ENCODE measurements at places on chromosomes 13 and 19.

- no peak for DNase-seq
Observed at GRCh38 chr19:54062643-54063042, 1.1 kb downstream of the VSTM1 start.

- no peak for DNase-seq
Observed at GRCh38 chr19:33660410-33661124, 38.8 kb downstream of the CHST8 start.

DNA sequence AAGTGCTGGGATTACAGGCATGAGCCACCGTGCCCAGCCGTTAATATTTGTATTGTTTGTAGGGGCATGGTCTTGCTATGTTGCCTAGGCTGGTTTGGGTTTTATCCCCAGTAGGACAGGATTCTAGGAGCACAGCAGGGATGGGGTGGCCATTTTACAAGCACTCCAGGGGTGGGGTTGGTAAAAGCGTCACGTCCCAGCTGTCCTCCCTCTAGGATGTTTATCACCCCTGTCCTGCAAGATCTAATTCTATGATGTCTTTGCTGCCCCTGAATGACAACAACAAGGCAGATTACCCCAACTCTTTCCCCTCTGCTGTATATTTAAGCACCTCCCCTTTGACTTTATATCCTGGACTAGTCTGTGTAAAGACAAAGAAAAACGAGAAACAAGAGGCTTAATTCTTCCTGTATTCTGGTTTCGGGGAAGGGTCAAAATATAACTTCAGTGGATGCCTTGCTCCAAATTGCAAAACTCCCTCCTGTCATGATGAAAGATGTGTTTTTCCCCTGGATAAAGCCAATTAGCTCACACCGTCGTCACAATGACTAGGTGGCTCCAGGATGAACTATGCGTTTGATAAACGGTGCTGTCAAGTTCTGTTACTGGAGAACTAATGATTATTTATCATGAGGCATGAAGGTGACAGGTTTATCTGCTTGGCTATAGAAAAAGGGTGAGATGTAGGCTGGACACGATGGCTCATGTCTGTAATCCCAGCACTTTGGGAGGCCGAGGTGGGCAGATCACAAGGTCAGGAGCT lies 27.8 kb upstream of the OR1M1 start:
- no peak for DNase-seq

GRCh38 chr13:22855926-22856325 lies 324.9 kb upstream of the SGCG start:
- no peak for DNase-seq

GRCh38 chr13:80039000-80039399 lies 301.9 kb downstream of the SPRY2 start:
- DNase-seq = no peak

GRCh38 chr19:57465680-57466381 lies 8.9 kb upstream of the VN1R1 start:
- no peak for DNase-seq

DNA sequence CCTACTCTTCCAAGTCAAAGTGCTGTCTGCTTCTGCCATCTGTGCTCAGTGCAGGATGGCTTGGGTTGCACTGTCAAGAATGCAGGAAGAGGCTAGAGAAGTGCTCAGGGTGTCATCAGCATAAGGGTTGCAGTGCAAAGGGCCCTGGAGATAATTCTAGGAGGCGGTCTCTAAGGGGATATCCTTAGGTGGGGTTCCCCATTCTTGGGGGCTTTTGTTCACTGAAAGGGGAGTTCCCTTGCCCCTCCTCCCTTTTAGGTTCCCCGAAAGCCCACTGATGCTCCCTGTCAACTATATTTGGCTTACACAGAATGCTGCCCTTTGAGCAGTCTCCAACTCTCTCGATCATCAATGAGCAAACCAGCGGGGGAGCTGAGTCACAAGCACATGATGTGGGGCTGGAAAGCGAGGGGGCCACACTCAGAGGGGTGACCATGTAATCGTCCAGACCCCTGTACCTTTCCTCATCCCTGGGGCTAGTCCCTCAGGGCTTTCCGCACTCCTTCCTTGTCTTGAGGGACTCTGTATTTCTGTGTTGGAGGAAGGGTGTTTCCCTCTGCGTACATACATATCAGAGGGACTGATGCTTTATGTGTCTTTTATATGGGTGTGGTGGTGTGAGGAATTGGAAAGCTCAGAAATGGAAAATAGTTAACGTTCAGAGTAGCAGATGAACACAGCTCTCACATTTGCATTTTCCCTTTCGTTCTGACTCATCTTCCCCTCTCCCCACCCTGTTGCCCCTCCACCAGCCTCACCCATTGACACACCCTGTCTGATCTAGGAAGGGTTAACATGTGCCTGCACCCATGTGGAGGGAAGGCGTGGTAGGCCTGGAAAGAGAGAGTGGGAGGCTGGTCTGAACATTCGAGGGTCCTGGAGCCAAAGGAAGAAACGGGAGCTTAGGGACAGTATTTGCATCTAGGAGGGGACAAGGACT lies 6.7 kb downstream of the ZBTB32 start:
- DNase-seq = no peak

- no peak for DNase-seq
Observed at GRCh38 chr13:29487466-29488454, 107.7 kb downstream of the SLC7A1 start.

- DNase-seq = no peak
Observed at GRCh38 chr13:96020155-96020575, 33.0 kb downstream of the UGGT2 start.

DNA sequence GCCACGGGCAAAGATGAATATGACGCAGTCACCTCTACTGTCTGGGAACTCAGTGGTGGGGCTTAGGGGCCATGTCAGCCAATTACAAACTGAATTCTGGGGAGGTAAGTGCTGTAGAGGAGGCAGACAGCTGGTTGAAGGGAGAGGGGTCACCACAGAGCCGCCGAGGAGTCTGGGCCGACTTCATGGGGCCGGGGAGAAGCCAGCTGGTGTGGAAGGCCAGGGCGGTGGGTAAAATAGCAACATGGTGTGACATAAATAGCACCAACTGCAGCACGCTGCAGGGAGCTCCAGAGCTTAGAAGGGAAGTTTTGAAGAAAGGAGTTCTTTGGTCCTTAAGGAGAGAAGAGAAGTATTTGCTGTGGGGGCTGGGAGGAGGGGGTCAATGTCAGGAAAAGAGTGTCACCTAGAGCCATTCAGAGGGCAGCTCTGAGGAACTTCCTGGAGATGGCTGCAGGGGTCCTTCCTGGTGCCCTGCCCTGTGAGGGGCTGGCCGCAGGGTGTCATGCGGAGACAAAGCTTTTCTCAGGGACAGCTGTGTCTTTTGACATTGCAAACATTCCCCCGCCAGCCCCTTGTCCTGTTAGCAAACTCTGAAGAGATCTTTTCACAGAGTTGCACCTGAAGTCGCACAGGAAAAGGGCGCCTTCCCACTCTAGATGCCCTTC lies 6.4 kb downstream of the METTL21C start:
- DNase-seq = no peak

DNA sequence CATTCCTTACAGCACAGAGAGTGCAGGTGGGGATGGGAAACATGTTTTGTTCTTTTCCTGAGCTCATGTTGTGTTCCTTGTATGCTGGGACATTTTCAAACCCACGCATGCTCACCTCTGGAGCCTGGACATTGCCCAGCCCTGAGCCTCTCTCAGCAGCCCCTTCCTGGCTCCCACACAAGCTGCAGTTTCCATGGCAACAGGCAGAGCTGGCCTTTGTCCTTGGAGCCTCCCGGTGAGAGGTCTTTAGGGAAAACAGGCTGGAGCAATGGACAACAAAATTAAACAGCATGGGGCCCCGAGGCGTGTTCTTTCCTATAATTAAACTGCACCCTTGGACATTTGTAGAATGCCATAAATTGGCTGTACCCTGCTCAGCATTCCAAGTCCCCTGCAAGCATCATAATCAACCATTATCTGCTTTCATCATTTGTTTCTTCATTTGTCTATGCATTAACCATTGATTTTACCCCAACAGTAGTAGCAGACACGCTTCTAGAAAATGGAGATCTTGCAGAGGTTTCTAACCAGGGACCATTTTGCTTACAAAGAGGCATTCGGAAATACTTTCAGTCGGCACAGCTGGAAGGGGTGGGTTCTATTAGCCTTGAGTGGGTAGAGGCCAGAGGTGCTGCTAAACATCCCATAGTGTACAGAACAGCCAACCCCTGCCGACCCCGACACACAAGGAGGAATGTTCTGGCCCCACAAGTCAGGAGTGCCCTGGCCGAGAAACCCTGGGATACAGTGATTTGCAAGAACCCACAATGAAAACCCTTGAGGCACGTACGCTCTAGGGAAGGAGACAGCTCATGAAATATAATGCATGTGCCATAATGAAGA lies 133.4 kb upstream of the PEG3 start:
- no peak for DNase-seq

- no peak for DNase-seq
Observed at GRCh38 chr13:95180513-95181245, 120.6 kb downstream of the ABCC4 start.

DNA sequence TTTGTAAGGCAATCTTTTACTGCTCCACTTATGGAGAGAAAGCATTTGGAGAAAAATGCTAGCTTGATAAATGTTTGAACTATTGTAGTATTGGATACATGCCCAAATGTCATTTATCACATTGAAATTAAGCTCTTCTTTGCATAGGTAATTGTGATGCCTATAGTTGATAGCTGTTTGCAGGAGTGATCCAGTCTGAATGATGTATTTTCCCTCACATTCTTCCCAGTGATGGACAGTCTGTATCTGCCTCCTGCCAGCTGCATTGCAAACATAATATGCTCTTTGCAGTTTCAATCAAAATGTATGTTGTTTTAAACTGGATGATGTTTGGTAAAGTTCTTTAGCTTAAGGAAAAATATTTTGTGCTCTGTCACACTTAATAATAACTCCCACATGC lies 89.8 kb downstream of the EDNRB start:
- no peak for DNase-seq

DNA sequence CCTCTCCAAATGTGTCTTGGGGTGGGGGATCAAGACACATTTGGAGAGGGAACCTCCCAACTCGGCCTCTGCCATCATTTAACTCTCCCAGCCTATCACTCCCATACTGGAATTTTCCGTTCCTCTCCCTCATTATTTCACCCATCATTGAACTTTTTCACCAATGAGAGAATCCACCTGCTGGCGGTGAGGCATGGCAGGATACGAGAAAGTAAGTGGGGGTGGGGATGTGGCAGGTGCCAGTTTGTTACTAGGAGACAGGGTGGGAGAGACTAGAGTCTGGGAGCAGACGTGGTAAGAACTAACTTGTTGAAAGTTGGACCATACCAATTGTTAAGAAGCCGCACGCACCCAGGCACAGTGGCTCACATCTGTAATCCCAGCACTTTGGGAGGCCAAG lies 6.9 kb downstream of the GIPR start:
- no peak for DNase-seq

DNA sequence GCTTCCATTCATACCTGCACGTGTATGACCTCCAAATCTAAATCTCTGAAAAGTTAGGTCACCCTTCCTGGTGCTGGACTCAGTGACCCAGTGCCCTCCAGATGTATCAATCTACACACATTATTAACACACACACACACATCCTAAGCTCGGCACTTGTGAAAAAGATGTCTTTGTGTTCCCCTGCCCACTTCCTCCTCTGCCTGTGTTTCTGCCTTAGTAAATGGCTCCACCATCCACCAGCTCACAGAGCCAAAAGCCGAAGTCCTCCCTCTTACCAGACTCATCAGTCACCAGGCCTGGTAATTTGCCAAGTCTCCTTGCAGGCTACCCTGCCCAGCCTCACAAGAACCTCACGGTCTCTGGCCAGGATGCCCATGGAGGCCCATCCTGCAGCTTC lies 131.5 kb downstream of the SHISA2 start:
- DNase-seq = no peak

DNA sequence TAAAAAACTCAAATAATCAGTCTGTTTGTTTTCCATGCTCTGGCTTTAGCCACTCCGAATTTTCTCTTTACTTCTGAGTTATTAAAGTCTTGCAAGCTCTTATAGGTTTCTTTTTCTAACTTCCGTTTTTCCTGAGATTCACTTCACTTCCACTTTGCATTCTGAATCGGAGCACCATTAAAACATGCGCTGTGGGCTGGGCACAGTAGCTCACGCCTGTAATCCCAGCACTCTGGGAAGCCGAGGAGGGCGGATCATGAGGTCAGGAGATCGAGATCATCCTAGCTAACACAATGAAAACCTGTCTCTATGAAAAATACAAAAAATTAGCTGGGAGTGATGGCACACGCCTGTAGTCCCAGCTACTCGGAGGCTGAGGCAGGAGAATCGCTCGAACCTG lies 357.9 kb downstream of the SLITRK6 start:
- no peak for DNase-seq

DNA sequence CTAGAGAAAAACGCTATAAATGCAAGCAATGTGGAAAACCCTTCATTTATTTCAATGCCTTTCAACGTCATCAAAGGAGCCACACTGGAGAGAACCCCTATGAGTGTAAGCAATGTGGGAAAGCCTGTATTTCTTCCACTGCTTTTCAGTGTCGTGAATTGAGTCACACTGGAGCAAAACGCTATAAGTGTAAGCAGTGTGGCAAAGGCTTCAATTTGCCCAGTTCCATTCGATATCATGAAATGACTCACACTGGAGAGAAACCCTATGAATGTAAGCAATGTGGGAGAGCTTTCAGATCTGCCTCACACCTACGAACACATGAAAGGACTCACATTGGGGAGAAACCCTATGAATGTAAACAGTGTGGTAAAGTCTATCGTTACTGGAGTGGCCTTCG lies 27.4 kb downstream of the ZNF20 start:
- DNase-seq = no peak

GRCh38 chr19:46813839-46814358 lies 25.5 kb upstream of the SLC1A5 start:
- DNase-seq = no peak

DNA sequence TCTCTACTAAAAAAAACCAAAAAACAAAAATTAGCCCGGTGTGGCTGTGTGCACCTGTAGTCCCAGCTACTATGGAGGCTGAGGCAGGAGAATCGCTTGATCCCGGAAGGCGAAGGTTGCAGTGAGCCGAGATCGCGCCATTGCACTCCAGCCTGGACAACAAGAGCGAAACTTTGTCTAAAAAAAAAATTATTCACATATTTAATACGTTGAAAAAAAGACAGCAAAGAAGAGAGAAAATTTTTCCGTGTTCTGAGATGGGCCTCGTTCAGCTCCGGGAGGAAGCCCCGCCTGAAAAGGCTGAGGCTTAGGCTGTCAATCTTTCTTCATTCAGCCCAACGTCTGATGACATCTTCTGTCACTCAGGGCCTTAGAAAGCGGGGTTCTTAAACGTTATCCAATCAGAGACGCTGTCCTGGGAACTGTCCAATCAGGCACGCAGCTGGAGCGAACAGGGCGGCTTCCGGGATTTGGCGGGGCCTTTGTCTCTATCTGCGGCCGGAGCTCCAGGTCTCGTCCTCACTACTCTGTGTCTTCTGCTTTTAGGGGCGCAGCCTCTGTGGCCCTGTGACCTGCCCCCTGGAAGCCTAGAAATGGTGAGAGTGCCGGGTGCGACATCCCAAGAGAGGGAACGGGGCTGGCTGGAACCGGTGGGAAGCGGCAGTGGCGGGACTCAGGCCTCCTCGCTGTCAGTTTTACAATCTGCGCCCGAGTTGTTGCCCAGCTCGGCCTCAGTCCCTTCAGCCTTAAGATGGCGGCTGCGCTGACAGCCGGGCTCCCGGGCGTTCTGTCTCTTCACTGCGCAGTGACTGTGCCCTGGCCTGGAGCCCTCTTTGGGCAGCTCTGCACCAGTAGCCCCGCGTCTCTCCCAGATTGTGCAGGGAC lies at the start of gene ZNF726:
Gene ZNF726, plus strand, starts transcription at position 485 of the 885 bp plus-strand sequence. Its CDS starts 109 bp downstream, at position 594.
- DNase-seq = peak; percentile 79

GRCh38 chr13:98083507-98083906 lies 59.4 kb upstream of the FARP1 start:
- no peak for DNase-seq

- DNase-seq = no peak
Observed at GRCh38 chr19:13781547-13781946, 7.3 kb downstream of the C19orf53 start.

- no peak for DNase-seq
Observed at GRCh38 chr19:23698711-23699520, 11.9 kb upstream of the ZNF675 start.
